ENCODE measurements at places on chromosomes 6 and 20.
A peak's percentile ranks its signal among the peaks of the same experiment; 100 is the strongest.

GRCh38 chr6:141123497-141123896 lies 1009.2 kb upstream of the GJE1 start:
- ATAC-seq = no peak

- no peak for ATAC-seq
Measured at GRCh38 chr6:81933608-81934051, 181.1 kb upstream of the TENT5A start.

DNA sequence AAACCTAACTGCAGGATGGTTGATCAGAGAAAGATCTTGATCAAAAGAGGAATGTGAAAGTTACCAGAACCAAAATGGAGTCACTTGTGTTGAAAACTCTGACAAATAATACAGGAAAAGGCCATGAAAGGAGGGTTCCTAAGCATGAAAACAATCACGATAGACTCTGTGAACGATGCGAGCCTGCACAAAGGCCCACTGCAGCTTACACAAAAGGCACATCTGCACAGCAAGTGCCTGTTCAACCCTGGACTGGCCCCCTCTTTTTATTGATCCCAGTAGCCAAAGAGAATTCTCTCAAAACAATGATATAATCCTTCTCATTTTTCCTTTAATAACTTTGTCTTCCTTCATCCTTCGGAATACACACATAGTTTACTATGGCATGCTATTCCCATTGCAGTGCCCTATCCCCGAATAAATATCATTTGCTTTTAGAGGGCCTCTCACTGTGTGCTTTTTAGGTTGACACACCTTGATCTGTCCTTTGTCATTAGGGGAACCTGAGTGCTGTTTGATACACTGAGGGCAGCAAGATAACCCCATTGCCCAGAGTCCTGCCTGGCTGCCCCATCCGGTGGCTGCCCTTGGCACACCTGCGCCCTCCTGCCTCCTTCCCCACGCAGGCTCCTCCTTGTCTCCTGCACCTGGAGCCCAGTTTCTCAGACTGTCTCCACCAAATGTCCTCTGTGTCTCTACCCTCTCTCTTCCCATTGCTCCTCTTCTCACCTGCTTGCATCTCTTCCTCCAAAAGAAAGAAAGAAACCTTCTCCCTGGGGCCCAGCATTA lies 98.3 kb upstream of the FRMD1 start:
- no peak for ATAC-seq

DNA sequence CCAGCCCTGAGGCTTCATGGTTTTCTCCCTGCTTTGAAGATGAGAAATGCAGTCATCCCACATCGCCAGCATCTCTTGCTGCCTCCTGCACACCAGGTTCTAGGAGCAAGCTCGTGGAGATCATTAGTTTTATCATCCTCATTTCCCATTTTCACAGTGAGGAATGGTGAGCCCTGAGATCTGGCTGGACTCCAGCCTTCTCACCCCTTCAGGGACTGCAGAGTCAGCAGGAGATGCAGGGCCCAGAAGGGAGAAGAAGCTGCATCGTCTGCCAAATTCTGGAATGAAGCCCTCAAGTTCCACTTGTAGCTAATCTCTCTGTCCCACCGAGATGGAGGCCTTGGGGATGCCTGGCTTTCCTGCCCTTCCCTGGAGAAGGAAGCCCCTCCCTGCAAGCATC lies 216.8 kb downstream of the TAF4 start:
- ATAC-seq = no peak

DNA sequence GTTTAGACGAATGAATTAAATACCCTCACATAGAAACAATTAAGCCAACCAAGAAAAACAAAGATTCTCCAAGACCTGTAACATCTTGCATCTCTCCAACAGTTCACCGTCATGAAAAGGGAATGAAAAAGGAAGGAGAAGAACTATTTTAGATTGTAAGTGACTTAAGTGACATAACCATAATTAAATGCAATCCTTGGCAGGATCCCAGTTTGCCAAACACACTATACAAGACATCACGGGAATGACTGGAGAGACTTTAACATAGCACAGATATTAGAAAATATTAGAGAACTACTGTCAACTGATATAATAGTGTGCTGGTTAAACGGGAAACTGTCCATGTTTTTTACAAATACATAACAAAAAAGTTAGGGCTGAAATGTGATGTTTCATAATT lies 22.2 kb downstream of the EPB41L2 start:
- ATAC-seq = no peak

GRCh38 chr20:34755367-34755766 lies 51.2 kb downstream of the TP53INP2 start:
- peak; percentile 83 for ATAC-seq

GRCh38 chr20:56628015-56628872 lies 862 bp upstream of the TFAP2C start:
- no peak for ATAC-seq

DNA sequence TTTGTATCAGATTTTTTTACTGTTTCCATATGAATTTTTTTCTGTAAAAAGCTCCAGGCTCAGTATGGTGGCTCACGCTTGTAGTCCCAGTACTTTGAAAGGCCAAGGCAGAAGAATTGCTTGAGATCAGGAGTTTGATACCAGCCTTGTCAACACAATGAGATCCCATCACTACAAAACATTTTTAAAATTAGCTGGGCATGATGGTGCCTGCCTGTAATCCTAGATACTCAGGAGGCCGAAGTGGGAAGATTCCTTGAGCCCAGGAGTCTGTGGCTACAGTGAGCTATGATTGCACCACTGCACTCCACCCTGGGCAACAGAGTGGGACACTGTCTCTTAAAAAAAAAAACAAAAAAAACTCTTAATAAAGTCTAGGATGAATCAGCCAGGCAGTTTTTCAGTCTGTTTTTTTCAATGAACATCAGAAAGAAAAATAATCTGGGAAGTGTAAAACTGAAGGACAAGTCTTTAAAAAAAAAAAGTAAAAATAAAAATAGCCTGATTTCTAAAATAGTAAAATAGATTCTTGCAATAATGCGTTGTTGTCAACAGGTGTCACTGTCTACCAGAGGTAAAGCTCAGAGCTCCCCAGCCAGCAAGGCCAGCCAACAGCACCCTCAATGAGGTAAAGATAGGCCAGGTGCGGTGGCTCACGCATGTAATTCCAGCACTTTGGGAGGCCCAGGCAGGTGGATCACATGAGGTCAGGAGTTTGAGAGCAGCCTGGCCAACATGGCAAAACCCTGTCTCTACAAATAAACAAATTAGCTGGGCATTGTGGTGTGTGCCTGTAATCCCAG lies 9.3 kb upstream of the ATG5 start:
- ATAC-seq = peak; percentile 65

- ATAC-seq = no peak
Measured at GRCh38 chr20:46267108-46268105, 40.9 kb downstream of the CDH22 start.

GRCh38 chr20:25622450-25623224 lies 1.2 kb downstream of the NANP start:
- ATAC-seq = no peak

- no peak for ATAC-seq
Measured at GRCh38 chr6:167987396-167988153, 9.9 kb upstream of the KIF25 start.

GRCh38 chr20:34710861-34711574 lies 6.9 kb downstream of the TP53INP2 start:
- no peak for ATAC-seq

DNA sequence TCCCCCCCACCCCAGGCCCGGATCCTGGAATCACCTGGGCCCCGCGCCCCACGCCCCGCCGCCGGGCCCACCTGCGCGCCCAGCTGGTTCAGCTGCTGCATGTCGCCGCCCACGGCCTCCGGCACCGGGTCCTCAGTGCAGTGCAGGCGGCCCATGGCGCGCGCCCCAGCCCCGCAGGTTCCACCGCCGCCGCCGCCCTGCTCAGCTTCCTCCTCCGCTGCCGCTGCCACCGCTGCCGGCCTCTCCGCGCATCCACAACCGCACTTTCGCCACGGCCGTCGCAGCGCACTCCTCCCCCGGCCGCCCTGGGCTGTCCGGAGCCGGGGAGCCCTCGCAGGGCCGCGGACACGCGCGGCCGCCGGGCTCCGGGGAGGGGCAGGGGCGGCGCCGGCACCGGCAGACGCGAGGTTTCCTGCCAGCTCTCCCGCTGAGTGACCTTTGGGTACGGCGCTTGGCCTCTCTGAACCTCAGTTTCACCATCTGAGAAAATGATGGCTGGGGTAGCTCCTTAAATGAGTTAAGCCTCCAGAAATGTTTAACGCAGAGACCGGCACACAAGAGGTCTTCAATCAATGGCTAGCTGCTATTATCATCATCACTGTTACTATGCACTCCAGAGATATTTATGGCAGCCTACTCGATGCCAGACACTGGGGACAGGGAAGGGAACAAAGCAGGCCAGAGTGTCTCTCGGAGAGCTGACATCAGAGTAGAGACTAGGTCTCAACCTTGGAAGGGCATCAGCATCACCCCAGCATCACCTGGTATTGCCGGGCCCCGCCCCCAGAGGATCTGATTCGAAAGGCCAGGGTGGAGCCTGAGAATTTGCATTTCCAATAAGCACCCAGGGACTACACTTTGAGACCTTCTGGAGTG lies at the start of gene COMMD7:
Gene COMMD7 (minus strand): TSS at position 231 of the 876 bp plus-strand sequence. CDS start 76 bp downstream, at position 155.
- peak; percentile 91 for ATAC-seq

GRCh38 chr6:26152226-26153101 lies 65.2 kb downstream of the HFE start:
- no peak for ATAC-seq

DNA sequence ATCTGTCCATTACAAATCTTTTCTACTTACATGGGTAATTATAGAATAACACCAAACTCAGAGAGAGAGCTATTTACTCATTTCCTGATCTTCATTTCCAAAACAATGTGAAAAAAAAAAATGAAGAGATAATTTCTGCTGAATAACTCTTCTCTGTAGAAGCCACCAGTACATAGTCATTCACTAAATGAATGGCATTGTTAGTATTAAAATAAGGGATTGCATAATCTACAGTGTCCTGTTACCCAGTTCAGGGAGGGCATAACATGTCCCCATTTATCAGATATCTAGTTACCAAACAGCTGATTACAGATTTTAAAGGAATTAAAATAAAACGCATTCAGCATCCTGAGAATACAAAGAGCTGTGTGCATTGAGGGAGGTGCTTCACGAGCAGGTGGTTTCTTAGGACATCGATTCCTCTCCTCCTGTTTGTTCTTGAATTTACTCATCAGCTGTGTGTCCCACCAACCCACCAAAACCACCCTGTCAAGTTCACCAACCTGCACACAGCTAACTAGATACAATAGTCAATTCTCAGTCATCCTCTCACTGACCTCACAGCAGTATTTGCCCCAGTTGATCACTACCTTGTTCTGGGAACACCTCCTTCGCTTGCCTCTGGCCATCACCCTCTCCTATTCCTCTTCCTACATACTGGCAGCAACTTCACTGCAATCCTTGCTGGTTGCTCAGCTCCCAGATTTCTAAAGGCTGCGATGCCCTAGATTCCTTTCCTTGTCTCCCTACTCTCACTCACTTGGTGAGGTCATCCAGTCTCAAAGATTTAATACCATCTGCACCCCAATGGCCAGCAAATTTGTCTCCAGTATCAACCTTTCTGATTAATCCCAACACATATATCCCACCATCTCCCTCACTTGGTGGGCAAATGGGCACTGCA lies 18.7 kb downstream of the CNKSR3 start:
- no peak for ATAC-seq

- ATAC-seq = peak; percentile 54
Measured at GRCh38 chr6:139490482-139490881, 116.0 kb upstream of the CITED2 start.

GRCh38 chr6:43770372-43771209 lies 580 bp downstream of the VEGFA start:
- ATAC-seq = peak; percentile 44

- no peak for ATAC-seq
Measured at GRCh38 chr20:17262786-17263185, 35.9 kb downstream of the PCSK2 start.

DNA sequence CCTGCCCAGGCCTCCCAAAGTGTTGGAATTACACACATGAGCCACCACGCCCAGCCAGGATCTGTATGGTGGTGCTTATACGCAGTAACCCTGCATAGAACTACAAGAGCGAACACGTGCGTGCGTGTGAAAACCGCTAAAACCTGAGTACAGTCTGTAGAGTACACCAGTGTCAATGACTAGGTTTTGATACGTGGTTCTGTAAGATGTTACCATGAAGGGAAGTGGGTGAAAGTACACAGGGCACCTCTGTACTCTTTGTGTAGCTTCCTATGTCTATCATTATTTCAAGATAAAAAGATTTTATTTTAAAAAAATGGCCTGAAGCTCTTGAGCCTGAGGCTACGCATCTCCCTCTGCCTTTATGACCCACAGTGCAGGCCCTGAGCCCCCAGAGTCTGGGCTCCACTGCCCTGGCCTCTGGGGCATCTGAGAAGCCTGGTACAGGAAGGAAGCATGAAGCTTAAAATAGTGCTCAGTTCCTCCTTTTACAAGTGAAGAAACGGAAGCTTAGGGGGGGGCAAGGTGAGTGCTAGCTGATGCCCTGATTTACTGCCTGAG lies 21.6 kb downstream of the LY86 start:
- ATAC-seq = peak; percentile 98

DNA sequence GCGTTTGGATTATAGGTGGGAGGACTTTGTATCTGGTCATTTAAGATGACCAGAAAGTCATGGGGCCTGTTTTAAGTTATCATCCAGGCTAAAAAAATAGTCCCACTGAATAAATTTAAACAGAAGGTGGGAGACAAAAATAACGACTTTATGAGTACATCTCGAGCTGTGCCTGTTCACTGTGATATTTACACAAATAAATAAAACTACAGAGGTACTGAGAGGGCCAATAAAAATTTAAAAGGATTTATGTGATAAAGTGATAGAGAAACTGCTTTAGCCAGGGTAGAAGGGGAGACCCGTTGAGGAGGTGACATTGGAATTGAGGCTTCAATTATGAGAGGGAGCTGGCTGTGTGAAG lies 53.4 kb upstream of the PMEPA1 start:
- ATAC-seq = no peak

DNA sequence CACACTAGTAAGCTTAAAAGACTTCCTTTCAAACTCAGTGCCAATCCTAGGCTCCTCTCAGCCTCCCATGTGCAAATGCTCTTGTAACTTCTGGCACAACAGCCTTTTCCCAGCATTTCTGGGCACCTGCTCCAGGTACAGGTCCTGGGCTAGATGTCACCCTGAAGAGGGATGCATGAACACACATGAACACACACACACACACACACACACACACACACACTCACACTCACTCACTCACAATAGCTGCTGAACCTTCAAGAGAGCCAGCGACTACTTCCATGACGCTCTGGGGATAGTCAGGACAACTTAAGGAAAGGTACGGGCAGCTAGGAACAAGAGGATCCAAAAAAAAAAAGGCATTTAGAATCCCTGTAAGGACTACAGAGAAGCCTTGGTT lies 122.8 kb downstream of the INSM1 start:
- ATAC-seq = no peak

DNA sequence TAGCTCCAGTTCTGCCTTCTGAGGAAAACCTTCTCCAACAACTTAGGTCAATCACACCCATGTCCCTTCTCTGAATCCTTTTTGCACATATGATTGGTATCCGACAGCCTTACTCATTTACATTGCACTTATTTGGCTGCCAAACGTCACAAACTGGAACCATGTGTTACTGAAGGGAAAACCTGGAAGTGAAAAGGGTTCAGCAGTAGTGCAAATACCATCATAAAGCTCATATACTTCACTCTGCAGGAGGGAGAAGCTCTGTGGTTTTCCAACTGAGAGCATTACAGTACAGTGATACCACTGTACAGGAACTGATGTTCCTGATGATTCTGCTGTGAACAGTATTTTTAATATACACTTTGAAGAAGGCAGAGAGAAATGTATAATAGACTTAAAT lies 87.8 kb downstream of the SLC16A10 start:
- no peak for ATAC-seq

- no peak for ATAC-seq
Measured at GRCh38 chr20:34717230-34718095, 13.3 kb downstream of the TP53INP2 start.

All from stimulated activated memory B cell treated with anti-CD40 and anti-IgM and Interleukin-4, amounts not matched to agents 10 μg/mL and 1 μg/mL and 100 μg/mL, for 72 hours (primary cell).